ENCODE measurements at places on chromosomes 1 and 21.

- no peak for DNase-seq
Observed at GRCh38 chr21:36186081-36186480, 29.5 kb downstream of the DOP1B start.

GRCh38 chr1:189607477-189608096 is 870.1 kb downstream of the BRINP3 start:
- DNase-seq: no peak

- no peak for DNase-seq
Observed at GRCh38 chr1:89884718-89885596, 64.1 kb downstream of the LRRC8D start.

DNA sequence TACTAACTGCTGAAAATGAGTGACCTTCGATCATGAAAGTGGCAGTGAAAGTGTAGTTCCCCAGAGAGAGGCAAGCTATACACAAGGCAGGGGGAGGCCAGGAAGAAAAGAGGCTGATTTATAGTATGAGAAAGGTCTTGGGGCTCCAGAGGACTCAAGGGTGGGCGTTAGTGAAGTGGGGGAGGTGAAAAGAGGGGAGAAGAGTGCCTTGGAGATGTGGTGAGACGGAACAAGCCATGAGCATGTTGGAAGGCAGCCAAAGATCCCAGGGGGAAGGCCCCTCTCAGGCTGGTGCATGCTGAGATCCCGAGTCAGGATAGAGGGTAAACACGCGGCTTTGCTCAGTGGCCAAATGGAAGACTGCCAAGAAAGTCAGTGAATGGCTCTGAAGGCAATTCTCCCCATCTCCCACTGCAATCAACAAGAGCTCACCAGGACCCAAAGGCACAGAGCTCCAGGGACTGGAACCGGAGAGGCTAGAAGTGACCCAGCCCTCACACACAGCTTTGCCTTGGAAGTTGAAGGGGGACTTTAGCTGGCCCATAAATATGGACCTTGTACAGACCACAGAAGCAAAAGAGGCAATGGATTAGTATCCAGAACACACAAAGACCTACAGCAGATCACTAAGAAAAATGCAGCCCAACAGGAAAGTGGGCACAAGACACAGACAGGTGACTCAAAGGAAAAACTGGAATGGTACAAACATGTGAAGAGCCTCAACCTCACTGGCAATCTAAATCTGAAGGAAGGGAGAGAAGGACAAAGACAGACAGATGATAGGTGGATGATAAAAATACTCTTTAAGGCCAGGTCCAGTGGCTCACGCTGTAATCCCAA is 49.6 kb downstream of the HSF2BP start:
- DNase-seq: no peak

DNA sequence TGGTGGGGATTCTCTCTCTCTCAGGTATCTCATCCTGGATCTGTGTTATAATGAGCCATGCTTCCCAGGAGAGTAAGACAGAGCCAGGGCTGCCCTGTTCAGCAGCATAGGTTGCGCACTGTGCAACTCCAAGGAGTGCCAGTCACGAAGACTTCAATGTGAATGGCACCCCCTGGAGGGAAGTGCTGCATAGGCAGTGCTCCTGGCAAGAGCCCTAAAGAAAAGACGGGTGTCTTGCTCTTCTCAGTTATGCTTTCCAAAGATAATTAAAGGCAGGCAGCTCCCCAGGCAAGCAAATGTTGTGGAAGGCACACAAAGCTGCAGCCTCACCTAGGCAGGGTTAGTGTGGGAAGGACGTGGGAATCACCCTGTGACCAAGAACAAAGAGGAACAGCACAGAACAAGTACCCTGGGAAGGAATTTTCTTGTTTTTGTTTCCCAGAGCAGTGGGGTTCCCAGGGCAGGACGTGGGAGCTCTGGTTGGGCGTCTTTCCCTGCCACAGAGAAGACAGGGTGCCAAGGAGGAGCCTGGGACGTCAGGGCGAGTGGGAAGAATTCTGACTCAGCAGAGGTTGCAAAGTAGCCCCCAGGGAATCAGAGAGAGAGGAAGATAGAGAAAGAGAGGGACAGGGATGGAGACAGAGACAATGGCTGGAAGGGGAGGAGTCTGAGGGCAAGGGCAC is 120.9 kb downstream of the KCNN3 start:
- no peak for DNase-seq

GRCh38 chr21:39774227-39774626 is 29.2 kb downstream of the IGSF5 start:
- no peak for DNase-seq

GRCh38 chr21:46500224-46500861 is 41.7 kb downstream of the DIP2A start:
- peak; percentile 9 for DNase-seq

GRCh38 chr1:26539722-26540121 is 10.2 kb downstream of the RPS6KA1 start:
- DNase-seq: no peak

GRCh38 chr21:45004481-45005247 is 64.8 kb downstream of the SLX9 start:
- DNase-seq: no peak

DNA sequence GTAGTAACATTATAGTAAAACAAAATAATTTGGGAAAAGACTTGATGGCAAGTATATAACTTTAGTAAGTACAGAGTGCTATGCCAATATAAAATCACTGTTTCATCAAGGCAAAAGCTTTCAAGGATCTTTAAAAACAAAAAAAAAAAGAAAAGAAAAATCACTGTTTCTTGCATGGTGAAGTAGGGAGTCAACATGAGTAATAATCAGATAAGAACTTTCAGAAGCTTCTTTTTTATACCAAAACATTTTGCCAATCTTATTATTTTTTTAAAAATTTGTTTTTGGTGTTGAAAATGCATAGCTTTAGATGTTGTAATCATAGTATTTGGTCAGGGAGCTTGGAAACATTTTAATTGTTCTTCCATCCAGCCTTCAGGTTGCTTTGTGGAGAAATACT is 37.2 kb downstream of the CAMSAP2 start:
- DNase-seq: no peak

GRCh38 chr1:214658785-214659184 is 55.8 kb downstream of the CENPF start:
- DNase-seq: no peak

- DNase-seq: no peak
Observed at GRCh38 chr1:233006541-233006973, 56.1 kb downstream of the NTPCR start.

GRCh38 chr1:106651028-106651762 is 405.3 kb upstream of the PRMT6 start:
- no peak for DNase-seq
